Activated naive CD8-positive, alpha-beta T cell treated with anti-CD3 and anti-CD28 coated beads, Interleukin-2, amount 10 ng/mL, durations not matched to agents 7 days and 5 days (primary cell): ENCODE measurements at places on chromosomes 3 and 15.

DNA sequence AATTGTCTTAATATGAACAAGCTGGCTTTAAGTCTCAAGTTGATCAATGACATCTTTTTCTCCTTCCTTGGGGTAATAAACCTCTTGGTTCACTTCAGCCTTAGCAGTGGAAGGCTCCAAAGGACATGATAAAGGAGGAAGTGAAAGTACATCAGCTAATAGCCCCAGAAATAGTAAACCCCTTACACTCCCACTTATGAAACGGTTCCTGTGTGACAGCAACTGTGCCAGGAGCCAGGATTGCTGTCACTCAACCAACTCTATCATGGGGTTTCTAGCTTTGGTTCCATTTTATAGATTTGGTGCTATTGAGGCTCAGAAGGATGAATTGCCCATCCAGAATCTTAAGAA is 216.7 kb downstream of the ABHD5 start:
- no peaks in the 10 kb centered on the region for H3K4me1 ChIP-seq
- H3K27me3 ChIP-seq: peaks cover 10% of the 10 kb centered on the region
- no peak overlapping the region for H3K27ac ChIP-seq
- H3K36me3 ChIP-seq: no peaks in the 10 kb centered on the region
- DNase-seq: no peak
- H3K4me3 ChIP-seq: no peak overlapping the region

GRCh38 chr15:66748708-66749035 is 46.6 kb downstream of the SMAD6 start:
- H3K27ac ChIP-seq: no peak overlapping the region
- DNase-seq: no peak
- no peaks in the 10 kb centered on the region for H3K36me3 ChIP-seq
- H3K4me1 ChIP-seq: peaks cover 4% of the 10 kb centered on the region
- peaks cover 3% of the 10 kb centered on the region for H3K27me3 ChIP-seq
- no peak overlapping the region for H3K4me3 ChIP-seq

DNA sequence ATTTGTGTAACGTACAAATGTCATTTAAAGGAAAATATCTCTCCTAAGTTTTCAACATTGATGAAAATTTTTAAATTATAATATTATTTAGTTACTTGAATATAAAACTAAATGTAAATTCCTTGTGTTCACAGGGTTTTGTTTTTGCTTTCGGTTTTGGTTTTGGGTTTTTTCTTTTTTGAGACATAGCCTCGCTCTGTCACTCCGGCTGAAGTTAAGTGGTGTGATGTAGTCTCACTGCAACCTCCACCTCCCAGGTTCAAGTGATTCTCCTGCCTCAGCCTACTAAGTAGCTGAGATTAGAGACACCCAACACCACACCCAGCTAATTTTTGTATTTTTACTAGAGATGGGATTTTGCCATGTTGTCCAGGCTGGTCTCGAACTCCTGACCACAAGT is 79.3 kb upstream of the TCF12 start:
- H3K4me3 ChIP-seq: no peak overlapping the region
- H3K36me3 ChIP-seq: peaks cover 2% of the 10 kb centered on the region
- H3K4me1 ChIP-seq: peaks cover 11% of the 10 kb centered on the region
- H3K27ac ChIP-seq: no peak overlapping the region
- peaks cover 4% of the 10 kb centered on the region for H3K27me3 ChIP-seq

GRCh38 chr3:170467007-170467406 is 48.3 kb downstream of the CLDN11 start:
- no peak overlapping the region for H3K27ac ChIP-seq
- H3K27me3 ChIP-seq: peaks cover 24% of the 10 kb centered on the region
- no peaks in the 10 kb centered on the region for H3K4me1 ChIP-seq
- no peaks in the 10 kb centered on the region for H3K36me3 ChIP-seq
- no peak overlapping the region for H3K4me3 ChIP-seq

DNA sequence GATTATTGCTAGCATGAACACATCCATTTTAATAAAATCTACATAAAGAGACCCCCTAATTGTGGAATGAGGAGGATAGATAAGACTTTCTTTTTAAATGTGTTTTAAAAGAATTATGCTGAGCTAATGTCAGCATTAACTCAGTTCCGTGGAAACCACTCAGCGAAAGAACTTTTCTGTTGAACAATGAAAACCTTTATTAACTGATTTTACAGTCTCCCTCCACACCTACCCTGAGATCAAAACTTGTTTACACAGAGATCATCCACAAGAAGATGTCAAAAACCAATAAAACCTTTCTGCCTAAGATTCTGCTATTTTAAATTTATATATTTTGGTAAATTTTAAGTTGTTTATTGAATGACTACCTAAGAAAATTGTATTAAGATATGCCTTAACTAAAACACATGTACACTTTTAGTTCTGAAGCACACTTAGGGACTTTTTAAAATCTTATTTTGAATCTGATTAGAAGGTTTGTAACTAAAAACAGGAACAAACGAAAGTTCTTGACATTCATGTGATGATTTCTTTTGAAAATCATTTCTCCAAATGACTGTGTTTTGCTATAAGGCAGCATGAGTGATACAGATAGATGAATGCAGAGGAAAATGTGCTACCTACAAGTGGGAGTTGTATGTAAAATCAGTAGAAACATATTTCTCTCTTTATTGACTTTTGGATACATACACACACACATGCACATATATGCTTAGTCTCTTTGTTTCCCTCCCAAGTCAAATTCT is 369.0 kb downstream of the UNC13C start:
- H3K4me1 ChIP-seq: no peaks in the 10 kb centered on the region
- no peak overlapping the region for H3K27ac ChIP-seq

DNA sequence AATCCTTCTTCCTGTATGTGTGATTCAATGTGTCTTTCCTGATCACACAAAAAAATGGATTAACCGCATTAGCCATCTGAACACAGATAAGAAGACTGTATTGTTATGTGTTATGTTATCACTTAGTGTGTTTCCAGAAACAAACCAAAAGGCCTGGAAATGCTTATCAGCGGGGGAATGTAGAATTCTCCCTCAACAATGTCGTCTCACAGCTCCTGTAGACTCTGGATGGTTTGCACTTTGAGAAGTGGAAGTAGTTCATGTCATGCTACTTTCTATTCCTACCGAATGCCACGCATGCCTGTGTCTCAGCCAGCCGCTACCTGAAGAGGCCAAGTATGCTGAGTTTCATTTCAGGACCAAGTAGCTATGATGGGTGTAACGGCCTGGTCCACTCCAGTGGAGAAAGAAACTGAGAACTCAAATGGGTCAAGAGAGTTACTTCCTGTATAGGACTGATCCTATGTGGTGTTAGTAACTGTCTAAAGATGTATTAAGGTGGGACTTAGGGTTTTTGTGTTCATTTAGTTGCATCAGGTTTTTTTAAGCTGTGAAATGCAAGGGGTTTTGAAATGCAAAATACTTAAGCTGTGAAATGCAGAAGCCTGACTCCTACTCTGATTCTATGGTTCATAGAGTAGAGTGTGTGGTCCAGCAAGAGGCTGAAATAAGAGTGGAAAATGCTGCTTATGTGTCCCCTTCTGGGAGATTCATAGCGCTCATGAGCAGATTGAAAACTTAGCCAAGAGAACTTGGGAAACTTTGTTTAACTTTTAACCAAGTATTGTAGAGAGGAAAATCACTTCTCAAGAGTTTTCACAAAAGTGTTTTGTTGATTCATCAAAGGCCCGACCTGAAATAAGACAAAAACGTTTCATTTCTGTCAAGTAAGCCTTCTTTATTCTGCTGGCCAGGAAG is 118.5 kb upstream of the LMOD3 start:
- DNase-seq: no peak
- no peaks in the 10 kb centered on the region for H3K27me3 ChIP-seq
- H3K4me1 ChIP-seq: peaks cover 9% of the 10 kb centered on the region
- no peak overlapping the region for H3K4me3 ChIP-seq

DNA sequence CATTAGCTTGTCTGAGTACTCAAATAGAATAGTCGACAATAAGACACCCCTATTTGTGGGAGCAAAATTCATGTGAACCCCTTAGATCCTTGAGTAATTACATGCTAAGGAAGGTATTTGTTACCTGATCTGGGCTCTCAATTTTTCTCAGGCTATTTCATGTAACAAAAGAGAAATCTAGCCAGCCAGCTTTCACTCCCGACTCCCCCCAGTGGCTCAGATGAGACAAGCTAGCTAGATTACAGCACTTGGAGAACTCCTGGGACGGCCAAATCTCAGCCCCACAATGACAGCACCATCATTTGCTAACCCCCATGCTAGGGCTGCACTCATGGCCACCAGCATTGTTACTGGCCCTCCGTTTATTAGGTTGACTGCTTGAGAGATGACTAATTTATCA is 41.3 kb downstream of the GLDN start:
- H3K4me3 ChIP-seq: no peak overlapping the region
- H3K27ac ChIP-seq: no peak overlapping the region
- no peak for DNase-seq
- H3K36me3 ChIP-seq: no peaks in the 10 kb centered on the region
- peaks cover 2% of the 10 kb centered on the region for H3K4me1 ChIP-seq
- peaks cover 18% of the 10 kb centered on the region for H3K27me3 ChIP-seq

- H3K4me1 ChIP-seq: no peaks in the 10 kb centered on the region
- no peak for DNase-seq
- no peaks in the 10 kb centered on the region for H3K36me3 ChIP-seq
- no peak overlapping the region for H3K27ac ChIP-seq
- no peaks in the 10 kb centered on the region for H3K27me3 ChIP-seq
- no peak overlapping the region for H3K4me3 ChIP-seq
These were observed 126.1 kb downstream of the SERPINI1 start for GRCh38 chr3:167861649-167862048.

DNA sequence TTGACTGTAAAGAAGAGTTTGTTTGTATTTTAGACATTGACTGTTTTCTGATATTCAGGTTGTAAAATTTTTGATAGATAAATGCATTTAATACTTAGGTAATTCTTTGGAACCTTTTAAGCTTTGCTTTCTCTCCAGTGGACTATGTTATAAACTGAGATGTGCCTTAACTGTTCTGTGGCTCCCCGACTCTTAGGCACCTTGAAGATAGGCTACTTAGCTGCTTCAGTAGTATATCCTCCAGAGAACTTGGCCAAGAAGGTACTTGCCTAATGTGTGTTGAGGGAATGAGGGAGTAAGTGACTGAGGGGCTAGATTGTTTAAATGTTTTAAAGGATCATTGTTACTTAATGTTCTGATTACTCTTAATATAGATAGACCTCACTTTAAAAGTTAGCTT is 141.3 kb upstream of the LRRFIP2 start:
- DNase-seq: no peak
- peaks cover 21% of the 10 kb centered on the region for H3K36me3 ChIP-seq
- H3K4me3 ChIP-seq: no peak overlapping the region
- H3K27ac ChIP-seq: no peak overlapping the region

DNA sequence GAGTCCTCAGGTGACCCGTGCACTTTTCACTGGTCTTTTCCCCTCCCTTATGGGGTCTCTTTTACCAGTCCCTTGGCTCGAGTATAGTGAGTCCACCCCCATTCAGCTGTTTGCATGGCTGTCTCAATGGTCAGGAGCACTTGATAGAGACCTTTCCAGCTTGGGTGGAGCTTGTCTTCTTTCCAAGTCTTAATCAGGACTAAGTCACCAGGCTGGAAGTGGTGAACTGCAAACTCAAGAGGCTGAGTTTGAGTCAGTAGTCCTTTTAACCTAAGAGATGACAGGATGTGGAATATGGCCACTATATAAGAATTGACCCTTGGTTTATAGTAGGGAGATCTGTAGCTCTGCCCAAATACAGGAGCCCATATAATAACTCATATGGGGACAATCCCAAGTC is 279.7 kb downstream of the PYDC2 start:
- H3K4me3 ChIP-seq: no peak overlapping the region
- no peaks in the 10 kb centered on the region for H3K27me3 ChIP-seq
- H3K36me3 ChIP-seq: no peaks in the 10 kb centered on the region
- H3K27ac ChIP-seq: no peak overlapping the region
- no peak for DNase-seq
- H3K4me1 ChIP-seq: no peaks in the 10 kb centered on the region

GRCh38 chr15:58929891-58930416 is 3.5 kb downstream of the SLTM start:
- no peaks in the 10 kb centered on the region for H3K27me3 ChIP-seq
- no peak overlapping the region for H3K4me3 ChIP-seq
- H3K36me3 ChIP-seq: peaks cover 12% of the 10 kb centered on the region

GRCh38 chr3:172189987-172190603 is 150.7 kb downstream of the FNDC3B start:
- no peak overlapping the region for H3K4me3 ChIP-seq
- H3K27ac ChIP-seq: no peak overlapping the region
- H3K4me1 ChIP-seq: no peaks in the 10 kb centered on the region
- no peak for DNase-seq
- H3K27me3 ChIP-seq: no peaks in the 10 kb centered on the region

- H3K36me3 ChIP-seq: no peaks in the 10 kb centered on the region
- peaks cover 43% of the 10 kb centered on the region for H3K27me3 ChIP-seq
- no peak for DNase-seq
- peaks cover 20% of the 10 kb centered on the region for H3K4me1 ChIP-seq
These were observed 6.0 kb upstream of the PLCB2 start for GRCh38 chr15:40313531-40314398.

DNA sequence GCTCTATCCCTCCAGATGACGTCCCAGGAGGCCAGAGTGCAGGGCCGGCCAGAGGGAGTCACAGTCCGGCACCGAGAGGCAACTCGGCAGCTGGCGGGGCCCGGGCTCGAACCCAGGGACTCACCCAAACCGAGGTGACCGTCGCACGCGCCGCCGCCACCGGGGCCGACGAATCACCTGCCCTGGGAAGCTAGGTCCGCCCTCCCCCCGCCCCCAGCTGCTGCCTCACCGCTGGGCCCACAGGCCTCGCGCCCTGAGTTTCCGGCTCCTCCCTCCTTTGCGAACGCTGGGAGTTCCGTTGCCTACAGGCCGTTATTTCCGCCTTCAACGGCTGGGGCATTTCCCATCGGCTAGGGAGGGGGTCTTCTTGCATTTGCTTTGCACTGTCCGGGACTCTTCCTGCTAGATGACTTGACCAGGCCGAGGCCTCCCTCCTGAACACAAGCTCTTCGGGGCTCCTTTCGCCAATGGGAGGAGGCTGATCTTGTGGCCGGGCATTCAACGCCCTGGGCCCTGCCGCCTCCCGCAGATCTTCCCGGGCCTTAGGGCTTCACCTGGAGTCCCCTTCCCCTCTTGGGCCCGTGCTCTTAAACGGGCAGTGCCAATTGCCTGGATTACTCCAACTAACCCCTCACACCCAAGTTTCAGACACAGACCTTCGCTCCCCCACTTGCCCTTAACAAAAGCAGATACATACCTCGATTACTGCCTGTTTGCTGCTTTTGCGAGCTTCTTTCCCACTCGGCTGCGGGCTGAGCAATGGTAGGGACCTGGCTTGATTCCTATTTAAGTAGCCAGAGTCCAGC is at the start of gene SNUPN:
Gene SNUPN, minus strand, starts transcription at position 184 of the 806 bp plus-strand sequence. CDS start 4,674 bp downstream, outside the sequence.
- H3K36me3 ChIP-seq: peaks cover 10% of the 10 kb centered on the region
- no peaks in the 10 kb centered on the region for H3K27me3 ChIP-seq
- H3K27ac ChIP-seq: peak within 1 kb of the TSS; percentile 92
- H3K4me3 ChIP-seq: peak within 1 kb of the TSS; percentile 88

DNA sequence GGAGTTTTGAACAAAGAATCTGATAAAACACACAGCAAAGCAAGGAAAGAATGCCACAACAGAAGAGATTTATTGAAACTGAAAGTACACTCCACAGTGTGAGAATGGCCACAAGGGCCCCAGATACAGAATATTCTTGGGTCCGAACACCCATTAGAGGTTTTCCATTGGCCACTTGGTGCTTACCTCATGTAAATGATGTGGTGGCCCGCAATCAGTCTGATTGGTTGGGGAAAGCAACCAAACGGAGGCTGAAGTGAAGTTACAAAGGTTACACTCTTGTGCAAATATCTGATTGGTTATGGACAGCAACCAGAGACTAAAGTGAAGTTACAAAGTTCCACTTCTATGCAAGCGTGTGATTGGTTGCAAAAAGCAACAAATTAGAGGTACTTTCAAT is 20.4 kb downstream of the NSUN3 start:
- peaks cover 20% of the 10 kb centered on the region for H3K36me3 ChIP-seq
- no peaks in the 10 kb centered on the region for H3K27me3 ChIP-seq
- H3K4me1 ChIP-seq: peaks cover 16% of the 10 kb centered on the region
- H3K27ac ChIP-seq: no peak overlapping the region
